ENCODE measurements at places on chromosomes 6 and 20. TPM values are rescaled to one million over a fixed set of nuclear protein-coding genes. Genes with fewer than 3 reads are reported as not detected.

SNAP25 gene
- 8.6 TPM for total RNA-seq

XKR7 gene
- total RNA-seq = 0.05 TPM

MDC1 gene
- total RNA-seq = 9.8 TPM

PLCB1 gene
- total RNA-seq = 147 TPM

NMBR gene
- total RNA-seq = 0.32 TPM

SPATS1 gene
- not detected for total RNA-seq

- no peak for DNase-seq
Observed at GRCh38 chr6:123448306-123448884, 188.4 kb downstream of the TRDN start.

DNA sequence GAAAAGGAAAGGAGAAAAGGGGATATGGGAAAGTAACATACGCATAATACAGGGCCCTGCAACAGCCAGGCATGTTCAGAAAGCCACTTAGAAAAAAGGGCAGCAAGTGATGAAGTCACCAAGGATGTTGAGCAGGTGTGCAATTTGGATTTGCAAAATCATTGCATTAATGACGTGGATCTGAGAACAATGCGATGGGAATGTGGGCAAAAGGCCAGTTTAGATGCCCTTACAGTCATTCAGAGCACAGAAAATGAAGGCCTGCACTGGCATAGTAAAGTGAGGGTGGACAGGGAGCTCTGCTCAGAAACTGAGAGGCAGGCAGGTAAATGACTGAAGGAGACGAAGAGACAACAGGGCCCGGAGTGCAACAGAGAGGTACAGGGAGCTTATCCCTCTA is 123.7 kb upstream of the NHSL1 start:
- no peak for DNase-seq

- DNase-seq = no peak
Observed at GRCh38 chr20:3163099-3164042, 3.7 kb upstream of the FASTKD5 start.

- peak; percentile 52 for DNase-seq
Observed at GRCh38 chr6:69796073-69796641, 653 bp downstream of the LMBRD1 start.

DNA sequence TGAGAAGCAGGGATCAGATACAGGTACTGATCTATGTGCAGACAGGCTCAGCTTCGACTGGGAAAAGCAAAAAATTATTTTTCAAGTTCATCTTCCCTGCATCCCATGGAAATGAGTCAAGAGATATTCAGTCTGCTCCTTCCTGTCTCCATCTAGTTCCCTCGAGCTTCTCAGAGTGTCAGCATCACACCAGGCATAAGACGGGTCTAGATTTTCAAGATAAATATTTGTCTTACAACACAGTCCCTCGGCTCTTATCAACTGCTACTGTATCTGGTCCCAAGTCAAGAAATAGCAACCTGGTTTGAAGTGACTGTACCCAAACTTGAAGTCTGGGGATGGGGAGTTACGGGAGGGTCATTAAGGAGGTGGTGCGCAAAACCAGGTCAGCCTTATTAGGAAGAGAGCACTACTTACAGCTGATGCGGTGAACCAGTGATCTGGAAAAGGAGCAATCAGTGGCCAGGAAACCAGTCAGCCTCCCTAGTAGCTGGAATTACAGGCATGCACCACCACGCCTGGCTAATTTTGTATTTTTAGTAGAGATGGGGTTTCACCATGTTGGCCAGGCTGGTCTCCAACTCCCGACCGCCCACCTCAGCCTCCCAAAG is 29.7 kb downstream of the ZMYND8 start:
- DNase-seq = no peak

- no peak for DNase-seq
Observed at GRCh38 chr6:64281167-64281566, 645.6 kb downstream of the PHF3 start.

GRCh38 chr6:111808493-111808892 is 64.8 kb downstream of the FYN start:
- no peak for DNase-seq

DNA sequence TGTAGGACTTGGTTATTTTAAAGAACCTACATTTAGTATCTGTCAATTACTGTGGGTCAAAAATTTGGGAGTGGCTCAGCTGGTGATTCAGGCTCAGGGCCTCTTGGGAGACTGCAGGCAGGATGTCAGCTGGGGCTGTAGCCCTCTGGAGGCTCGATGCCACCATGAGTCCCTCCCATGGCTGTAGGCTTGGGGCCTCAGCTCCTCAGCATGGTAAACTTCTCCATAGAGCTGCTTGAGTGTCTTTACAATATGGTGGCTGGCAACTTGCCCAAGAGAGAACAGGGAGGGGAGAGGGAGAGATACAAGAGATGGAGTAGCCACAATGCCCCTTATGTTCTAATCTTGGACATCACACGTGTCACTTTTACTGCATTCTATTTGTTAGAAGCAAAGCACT is 470.4 kb downstream of the CDH26 start:
- DNase-seq = no peak

DNA sequence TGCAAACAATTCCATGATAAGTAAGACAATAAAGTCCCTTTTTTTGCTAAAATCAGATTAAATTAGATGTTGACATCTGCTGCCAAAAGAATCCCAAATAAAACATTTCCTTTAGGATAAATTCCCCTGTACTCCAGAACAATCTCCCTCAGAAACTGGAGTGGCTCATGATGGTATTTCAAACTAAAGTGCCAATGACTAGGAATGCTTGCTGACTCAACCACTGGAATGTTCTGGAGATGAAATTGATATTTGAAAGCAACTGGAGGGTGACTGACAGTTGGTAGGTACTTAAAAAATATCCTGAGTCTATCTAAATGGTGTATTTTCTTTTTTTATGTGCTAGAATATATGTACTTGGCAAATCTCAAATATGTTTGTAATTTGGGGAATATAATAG is 350.1 kb upstream of the TSHZ2 start:
- DNase-seq = no peak

DNA sequence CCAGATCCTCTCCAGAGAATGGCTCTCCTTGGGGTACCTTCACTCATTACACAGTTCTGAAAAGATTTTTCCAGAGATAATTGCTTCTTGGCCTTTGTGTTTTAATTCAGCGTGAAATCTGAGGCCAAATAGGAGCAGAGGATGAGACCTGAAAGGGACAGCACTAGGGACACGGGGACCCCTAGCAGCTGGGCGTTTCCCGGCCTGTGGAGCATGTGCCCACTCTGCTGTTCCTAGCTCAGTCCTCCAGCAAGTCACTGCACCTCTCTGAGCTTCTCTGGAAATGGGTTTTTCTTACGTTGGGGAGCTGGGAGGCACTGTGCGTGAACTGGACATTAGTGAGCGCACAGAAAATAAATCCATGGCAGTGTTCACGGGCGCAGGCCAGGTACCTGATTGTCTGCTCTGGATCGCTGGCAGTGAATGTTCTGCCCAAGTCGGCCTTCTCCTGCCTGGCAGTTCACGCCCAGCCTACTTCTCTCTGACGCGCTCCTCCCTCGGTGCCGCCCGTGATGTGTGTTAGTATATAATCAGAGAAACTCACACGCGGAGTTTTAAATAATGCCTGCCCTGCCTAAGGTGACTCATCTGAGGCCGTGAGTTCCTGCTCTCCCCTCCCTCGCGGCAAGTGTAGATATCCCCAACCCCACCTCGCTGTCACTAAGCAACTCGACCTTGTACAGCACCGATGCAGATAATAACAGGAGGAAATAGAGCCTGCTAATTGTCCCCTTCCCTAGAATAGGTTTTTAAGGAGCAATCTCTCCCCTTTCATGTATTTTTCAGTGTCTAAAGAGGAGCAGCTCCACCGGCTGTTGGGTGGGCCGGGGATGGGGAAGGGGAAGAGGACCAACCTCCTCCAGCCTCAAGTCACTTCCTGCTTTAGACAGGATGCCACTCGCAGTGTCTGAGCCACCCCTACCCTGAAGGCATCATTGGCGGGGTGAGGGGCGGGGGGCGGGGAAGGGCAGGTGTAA is 2.7 kb upstream of the TUBB2A start:
- DNase-seq = no peak
